Left hindlimb (tissue), 1 donor: ENCODE measurements at places on chromosomes 4 and X.

DNA sequence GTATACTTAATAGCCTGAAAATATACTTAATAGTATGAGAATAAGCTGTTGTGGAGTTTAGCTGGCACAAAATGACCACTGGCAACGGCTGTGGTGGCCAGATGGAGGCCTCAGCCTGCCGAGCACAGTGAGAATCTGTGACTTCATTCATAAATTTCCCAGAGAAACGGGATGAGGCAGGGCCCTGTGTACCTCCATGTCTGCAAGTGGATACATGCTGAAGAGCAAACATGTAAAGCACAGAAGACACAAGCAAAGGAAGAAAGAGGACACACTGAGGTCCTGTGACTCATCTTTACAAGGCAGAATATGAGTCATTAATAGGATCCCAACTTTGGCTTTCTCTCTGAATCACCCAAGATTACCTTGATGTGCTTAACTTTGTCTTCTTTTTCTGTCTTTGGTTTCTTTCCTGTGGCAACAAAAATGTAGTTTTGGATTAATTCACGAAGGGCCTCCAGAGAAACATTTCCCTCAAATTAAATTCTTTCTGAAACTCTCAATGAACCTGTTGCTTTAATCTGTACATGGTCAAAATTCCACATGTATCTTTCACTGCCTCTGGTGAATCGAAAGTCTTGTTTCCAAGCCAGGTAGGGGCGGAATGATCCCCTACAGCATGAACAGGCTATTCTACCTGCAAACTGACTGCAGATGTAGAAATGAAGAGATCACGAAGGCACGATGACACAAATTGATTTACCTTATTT is 56.4 kb downstream of the IRF2 start:
- no peak for DNase-seq

- no peak for DNase-seq
Observed at GRCh38 chr4:76950956-76951671, 1.6 kb downstream of the SEPTIN11 start.

DNA sequence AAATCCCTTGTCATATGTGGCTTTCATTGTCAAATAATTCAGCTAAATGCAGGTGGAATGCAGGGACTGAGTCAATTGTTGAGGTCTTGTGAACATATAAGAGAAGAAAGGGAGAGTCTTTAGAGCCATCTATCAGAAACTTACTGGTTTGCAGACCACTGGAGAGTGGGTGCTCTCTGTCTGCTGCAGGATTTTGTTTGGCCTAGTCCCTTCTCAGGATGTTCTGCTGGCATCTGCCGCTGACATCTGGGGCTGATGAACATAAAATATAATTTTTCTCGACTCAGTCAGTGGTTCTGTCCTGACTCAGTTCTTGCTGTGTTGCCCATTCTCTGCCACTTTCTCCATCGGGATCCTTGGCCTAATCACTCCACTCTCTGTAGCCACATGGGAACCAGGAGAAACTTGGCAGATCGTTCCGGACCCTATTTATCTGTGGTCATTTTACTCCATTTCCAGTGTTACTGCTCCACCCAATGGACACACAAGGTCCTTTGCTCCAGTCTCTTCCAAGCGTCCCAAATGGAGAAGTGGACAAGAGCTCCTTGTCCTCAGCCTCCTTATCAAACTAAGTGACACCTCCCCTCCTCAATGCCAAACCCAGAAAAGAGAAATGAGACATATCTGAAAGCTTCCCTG is 436.2 kb downstream of the FAT4 start:
- peak; percentile 36 for DNase-seq

DNA sequence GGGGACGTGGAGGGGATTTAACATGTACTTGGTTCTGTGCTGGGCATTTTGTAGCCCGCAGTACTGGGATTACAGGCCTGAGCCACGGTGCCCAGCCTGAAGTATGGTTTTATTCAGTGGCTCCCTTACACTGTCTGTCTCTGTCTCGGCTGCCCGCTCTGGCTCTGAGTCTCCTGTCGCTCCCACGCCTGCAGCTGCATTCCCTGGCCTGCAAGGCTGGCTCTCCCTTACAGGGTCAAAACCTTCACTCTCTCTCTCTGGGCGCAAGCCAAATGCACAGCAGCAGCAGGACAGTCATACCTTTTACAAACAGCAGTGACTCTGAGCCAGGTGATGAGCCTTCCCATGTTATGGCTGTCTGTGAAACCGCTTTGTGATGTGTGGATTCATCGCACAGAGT is 72.1 kb downstream of the HTRA3 start:
- no peak for DNase-seq

GRCh38 chr4:169258141-169258540 is 12.6 kb downstream of the SH3RF1 start:
- DNase-seq: no peak

- DNase-seq: no peak
Observed at GRCh38 chrX:18390941-18391538, 34.4 kb upstream of the CDKL5 start.

DNA sequence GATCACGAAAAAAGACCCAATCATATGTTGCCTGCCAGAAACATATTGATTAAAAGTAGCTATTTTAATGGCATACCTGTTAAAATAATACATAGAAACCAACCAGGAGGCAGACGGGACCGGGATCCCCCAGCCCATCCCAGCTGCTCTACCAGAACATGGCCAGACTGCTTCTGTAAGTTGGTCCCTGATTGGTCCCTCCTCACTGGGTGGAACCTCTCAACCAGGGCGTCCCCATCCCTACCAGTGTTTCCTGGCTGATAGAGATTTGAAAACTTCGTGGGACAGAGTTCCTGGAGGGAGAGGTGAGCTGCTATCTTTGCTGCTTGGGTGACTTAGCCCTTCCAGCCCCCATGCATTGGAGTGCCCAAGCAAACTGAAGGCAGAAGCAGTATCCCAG is 256.2 kb downstream of the TRAM1L1 start:
- no peak for DNase-seq

- no peak for DNase-seq
Observed at GRCh38 chr4:139767168-139767567, 101.5 kb downstream of the MGST2 start.

DNA sequence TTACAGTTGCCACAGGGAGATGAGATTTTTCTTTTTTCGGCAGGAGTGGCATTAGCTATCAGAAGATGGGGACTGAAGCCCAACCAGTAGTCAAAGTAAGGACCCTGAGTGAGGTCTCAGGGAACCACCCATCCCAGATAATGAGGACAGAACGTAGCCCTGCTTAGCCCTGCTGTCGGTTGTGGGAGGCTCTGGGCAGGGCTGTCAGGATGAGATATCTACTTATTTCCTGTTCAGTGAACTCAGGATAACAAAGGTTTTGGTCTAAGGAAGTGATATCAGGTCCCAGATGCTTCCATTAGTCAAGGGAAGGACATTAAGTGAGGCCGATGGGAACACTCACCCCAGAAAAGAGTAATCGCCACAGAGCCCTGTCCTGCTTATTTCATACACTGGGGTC is 2.3 kb downstream of the MAGEB16 start:
- DNase-seq: no peak

GRCh38 chr4:165709516-165709915 is 163.5 kb upstream of the TLL1 start:
- peak; percentile 36 for DNase-seq

DNA sequence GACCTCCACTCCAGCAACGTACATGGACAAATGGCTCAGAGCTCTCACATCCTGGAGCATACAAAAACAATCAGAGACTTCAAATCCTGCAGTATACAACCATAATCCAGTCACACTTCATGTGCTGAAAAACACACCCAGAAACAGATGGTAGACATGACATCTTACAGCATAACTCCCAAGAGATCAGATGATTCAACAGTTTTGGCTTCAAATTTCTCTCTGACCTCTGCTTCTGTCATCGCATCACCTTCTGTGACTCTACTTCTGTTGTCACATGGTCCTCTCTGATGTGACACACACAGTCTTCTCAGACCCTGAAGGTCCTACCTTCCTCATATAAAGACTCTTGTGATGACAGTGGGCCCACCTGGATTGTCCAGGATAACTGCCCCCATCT is 18.5 kb downstream of the SUV39H1 start:
- DNase-seq: no peak

- DNase-seq: no peak
Observed at GRCh38 chr4:48047421-48047844, 30.9 kb downstream of the NIPAL1 start.

DNA sequence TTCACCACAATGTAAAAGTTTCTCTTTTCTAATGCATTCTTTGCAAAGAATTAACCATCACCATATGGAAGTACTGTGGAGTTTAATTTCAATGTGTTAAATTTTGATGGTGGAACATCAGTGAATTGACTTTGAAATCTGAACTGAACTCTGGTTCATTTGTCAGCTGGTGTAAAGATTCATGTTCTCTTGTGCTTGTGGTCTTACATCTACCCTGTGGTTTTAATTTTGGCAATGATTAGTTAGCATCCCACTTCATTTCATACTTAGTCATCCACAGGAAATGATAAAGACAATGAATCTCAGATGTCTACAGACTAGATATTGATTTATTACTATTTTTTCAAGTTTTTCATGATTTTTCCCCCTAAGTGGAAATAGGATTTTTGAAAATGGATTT is 77.8 kb downstream of the GRID2 start:
- DNase-seq: no peak

- DNase-seq: no peak
Observed at GRCh38 chrX:130704053-130705038, 198.7 kb downstream of the ENOX2 start.

- DNase-seq: no peak
Observed at GRCh38 chr4:113969709-113970334, 9.6 kb downstream of the ARSJ start.

- no peak for DNase-seq
Observed at GRCh38 chr4:186685767-186686183, 37.9 kb downstream of the FAT1 start.

- DNase-seq: no peak
Observed at GRCh38 chr4:166386491-166387360, 513.7 kb downstream of the TLL1 start.

DNA sequence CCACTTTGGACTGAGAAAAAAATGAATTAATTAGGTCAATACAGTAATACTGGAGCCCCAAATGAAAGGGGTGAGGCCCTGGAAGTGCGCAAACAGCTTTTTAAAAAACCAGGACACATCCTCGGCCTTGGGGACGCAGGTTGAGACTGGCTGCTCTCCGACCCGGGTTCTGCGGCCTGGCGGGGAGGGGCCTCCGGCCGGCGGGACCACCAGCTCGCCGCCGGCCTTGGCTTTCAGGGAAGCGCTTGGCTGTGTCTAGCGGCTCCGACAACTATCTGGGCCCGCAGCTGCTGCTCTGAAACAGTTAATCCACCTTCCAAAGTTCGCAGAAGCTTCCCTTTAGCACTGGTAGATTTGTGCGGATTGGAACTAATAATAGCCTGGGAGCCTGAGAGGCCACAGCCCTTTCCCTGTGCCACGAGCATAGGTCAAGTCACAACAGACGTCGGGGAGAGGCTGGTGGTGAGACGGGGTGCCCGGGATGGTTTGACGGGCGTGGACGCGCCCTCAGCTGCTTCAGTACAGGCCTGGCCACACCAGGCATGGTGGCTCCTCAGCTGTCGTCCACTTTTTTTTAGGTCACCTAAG is 1.1 kb upstream of the SEL1L3 start:
- no peak for DNase-seq

GRCh38 chr4:25448379-25449109 is 71.5 kb downstream of the ANAPC4 start:
- peak; percentile 70 for DNase-seq

DNA sequence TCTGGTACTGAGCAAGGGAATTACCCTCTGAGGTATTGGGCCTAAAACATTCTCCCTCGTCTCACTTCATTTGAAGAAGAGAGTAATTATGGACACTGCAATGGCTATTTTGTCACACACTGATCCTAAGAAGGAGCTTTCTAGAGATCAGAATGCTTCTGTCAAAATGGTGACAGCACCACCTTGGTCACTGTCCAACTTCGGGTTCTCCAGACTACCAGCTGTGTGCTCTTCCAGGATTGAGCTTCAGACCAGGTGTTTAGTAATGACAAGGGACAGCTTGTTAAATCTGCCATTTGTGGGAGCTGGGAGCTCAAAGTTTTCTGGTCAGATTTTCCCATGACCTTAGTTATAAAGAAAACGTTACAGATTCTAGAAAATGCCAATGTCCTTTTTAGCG is 105.4 kb downstream of the POLA1 start:
- DNase-seq: no peak

DNA sequence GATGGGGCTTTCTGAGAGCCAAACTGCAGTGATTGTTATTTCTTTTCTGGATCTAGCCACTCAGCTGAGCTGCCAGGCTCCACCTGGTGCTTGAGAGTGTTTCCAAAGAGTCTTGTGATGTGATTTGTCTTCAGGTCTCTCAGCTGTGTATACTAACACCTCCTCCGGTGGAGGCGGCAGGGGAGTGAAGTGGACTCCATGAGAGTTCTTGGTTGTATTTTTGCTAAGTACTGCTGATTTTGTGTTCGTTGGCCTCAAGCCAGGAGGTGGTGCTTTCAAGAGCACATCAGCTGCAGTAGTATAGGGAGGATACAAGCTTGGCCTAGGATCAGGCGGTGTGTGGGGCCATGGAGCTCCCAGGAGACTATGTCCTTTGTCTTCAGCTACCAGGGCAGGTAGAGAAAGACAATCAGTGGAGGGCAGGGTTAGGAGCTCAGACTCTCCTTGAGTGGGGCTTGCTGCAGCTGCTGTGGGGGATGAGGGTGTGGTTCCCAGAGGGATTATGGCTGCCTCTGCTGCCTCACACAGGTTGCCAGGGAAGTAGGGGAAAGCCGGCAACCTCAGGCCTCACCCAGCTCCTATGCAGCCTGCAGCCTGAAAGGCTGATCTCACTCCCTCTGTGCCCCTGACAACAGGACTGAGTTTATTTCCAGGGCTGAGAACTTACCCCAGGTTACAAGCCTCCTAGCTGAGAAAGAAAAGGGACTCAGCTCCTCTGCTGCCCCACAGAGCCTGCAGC is 62.4 kb downstream of the NPFFR2 start:
- DNase-seq: no peak

- no peak for DNase-seq
Observed at GRCh38 chr4:25075851-25076250, 45.1 kb upstream of the LGI2 start.

DNA sequence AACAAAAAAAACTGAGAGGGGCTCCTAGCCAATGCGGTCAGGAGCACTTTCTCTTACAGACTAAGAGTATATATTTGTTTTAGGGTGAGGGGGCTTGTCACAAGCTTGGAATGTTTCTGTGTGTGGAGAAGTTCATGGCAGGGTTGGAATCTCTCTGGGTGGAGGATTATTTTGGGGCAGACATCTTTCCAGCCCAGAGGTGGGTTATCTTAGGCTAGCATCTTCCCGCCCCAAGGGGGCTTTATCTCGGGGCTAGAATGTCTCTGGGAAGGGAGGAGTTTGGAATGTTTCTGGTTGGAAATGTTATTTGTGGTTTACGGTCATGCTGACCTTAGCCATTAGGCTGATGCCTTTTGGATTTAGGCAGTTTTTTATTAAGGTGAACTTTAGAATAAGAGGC is 205.7 kb downstream of the RELL1 start:
- DNase-seq: no peak

GRCh38 chr4:83115656-83116285 is 1.2 kb upstream of the PLAC8 start:
- no peak for DNase-seq

- DNase-seq: no peak
Observed at GRCh38 chr4:173535165-173535902, 5.3 kb upstream of the HAND2 start.
